ENCODE measurements at places on chromosomes 12 and 14.

DNA sequence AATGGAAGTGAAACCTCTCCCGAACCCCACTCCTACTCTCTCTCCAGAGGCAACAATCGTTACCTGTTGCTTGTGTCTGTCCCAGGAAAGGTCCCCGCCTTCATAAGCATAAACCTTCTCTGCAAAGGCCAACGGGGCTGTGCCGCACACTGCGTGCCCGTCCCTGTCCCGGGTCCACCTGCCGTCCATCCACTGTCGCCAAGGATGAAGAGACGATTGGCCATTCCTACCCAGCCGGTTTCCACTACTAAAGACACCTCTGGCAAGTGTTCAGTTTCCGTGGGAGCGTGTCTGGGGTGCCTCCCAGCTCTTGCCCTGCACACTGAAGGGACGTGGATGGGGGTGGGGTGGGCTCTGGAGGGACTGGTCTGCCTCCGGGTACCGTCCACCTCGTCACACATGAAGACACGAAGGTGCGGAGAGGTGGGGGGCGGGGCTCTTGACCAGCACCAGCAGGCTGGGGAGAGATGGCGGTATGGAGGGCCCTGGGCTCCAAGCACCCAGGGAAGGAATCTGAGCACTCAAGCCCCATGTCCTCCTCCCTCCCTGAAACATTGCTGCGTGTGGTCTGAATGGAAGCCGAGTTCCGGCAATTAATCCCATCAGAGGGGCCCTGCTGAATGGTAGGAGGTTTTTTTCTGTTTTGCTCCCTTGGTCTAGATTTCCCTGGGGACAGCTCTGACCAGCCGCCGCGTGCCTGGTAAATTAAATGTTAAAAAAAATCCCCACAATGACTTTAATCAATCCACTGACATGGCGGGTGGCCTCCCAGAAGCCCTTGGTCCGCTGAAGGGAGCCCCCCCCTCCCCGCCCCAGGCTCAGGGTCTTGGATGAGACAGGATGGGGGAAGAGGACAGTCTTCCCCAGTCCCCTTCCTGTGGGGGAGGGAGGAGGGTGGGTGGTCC lies 4.1 kb upstream of the KIF26A start:
- DNase-seq = no peak

DNA sequence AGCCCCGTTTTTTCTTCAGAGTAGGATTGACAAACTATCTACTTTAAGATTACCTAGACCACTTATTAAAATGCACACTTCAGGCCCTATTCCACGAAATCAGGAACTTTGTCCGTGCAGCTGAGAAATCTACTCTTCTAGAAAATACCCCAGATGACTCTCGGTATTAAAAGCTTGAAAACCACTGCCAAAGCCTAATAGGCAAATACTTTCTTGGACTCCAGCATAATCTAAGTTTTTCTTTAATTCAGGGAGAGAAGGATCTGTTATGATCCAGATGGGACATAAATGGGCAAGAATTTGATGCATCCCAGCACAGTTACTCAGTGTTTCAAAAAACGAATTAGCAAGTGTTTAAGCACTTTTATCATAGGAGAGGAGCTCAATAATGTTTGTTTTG lies 94.5 kb downstream of the TMX1 start:
- DNase-seq = no peak

DNA sequence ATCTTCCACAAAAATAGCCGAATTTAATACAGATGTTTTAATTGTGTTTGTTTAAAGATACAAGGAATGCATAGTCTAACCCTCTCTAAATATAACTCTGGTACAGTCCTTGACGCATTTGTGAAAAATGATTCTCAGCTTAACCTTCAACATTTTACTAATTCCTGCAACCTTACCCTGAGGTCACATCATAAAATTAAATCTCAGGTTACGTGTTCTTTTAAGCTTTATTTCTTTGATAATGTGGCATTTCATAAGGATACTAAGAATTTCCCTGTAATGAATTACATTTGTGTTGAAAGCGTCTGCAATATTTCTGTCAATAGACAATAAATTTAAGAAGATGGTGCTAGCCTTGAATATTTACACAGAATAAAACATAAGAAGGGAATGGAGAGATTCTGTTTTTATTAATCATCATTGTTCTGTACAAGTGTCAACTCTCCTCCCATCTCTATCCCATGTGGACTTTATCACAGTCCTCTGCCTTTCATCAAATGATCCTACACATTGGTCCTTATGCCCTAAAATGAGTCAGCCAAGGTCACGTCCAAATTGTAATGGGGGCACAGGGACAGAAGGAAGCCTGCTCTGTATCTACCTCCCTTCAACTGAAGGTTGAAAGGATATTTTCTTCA lies 769.3 kb upstream of the FLRT2 start:
- DNase-seq = no peak

- no peak for DNase-seq
These were observed 316.5 kb upstream of the OR4E1 start for GRCh38 chr14:21990116-21990515.

DNA sequence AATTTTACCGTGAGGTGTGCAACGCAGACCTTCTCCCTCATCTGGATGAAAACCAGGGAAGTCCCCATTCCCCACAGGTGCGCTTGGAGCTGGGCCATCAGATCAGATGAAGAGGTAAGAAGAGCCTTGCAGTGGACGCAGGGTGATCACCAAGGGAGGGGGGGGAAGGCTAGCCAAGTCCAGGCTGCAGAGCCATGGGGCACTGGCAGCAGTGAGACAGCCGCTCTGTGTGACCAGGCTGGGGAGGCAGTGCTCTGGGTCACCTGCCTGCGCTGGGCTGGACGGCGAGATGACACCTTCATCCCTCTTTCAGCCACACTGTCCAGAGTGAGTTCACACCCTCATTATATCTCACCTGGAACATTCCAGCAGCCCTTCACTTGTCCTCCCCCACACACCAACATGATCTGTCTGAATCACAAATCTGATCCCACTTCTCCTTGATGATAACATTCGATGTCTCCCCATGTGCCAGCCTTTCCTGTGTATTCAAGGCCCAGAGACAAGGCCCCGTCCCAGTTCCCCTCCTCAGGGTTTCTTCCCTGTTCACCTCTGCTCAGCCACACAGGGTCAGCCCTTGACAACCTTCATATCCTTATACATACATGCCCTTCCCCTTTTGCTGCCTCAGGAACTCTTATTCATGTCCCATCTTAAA lies 65.9 kb upstream of the VASH1 start:
- DNase-seq = no peak

- no peak for DNase-seq
These were observed 1.6 kb upstream of the SNRPF start for GRCh38 chr12:95857156-95857555.

Data from activated CD4-positive, alpha-beta T cell treated with anti-CD3 and anti-CD28 coated beads, Interleukin-2, Interleukin-4, amounts not matched to agents 100 ng/mL and 50 ng/mL, durations not matched to agents 16 hours and 8 hours (primary cell).